Stimulated activated CD8-positive, alpha-beta memory T cell treated with anti-CD3 and anti-CD28 coated beads, Interleukin-7, amount 100 ng/mL, for 1 hour (primary cell): ENCODE measurements at places on chromosomes 16 and 17.

- DNase-seq: peak; percentile 35
These were observed 8.6 kb upstream of the ABCC3 start for GRCh38 chr17:50626037-50626574.

- no peak for DNase-seq
These were observed 30.7 kb upstream of the MYO18A start for GRCh38 chr17:29210879-29211278.

- DNase-seq: no peak
These were observed 65.2 kb downstream of the PRMT7 start for GRCh38 chr16:68375801-68376536.

DNA sequence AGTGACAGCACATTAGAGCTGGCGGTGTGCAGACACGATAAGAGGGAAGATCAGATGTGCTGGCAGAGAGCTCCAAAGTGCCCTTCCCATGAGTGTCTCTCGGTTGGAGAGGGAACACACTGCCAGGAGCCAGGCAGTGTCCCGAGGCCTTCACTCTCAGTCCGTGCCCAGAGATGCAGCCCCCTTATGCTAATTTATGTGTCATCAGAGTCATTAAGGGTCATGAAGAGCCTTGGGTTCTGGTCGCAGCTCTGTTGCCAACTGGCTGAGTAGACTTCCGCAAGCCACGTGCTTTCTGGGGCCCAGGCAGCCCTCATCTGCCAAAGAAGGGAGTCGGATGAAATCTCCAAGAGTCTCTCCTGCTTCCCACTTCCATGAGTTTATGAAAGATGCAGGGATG, 232.5 kb downstream of the MSI2 start:
- DNase-seq: no peak

- no peak for DNase-seq
These were observed 25.0 kb downstream of the FAM20A start for GRCh38 chr17:68576137-68576536.

DNA sequence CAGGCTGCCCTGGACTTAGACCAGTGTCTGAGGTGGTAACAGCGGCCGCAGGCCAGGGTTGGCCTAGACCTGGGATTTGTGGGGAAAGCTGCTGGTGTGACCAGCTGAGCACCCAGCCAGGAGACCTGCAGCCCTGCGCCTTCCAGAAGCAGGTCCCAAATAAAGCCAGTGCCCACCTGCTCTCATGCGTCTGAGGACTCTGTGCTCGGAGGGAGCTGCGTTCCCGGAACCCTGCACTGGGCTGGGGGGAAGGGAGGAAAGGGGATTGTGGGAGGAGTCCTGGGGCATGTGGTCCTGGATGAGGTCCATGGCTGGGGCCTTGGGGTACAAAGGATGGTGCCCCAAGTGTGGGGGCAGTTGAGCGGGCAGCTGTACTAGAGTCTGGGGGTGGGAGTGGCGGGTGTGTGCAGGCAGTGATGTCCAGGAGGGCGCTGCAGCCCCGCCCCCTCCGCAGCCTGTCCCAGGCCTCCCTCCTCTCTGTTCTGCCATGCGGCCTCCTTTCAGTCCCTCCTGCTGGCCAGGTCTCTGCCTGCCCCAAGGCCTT, 1.8 kb upstream of the NECAB2 start:
- DNase-seq: no peak

GRCh38 chr17:17412326-17412725, 64.5 kb upstream of the MED9 start:
- no peak for DNase-seq
